Pancreas (tissue), 10 donors: ENCODE measurements at places on chromosomes 5 and 9. TPM values are rescaled to one million over a fixed set of nuclear protein-coding genes. Genes with fewer than 3 reads are reported as not detected.

- no peak for DNase-seq
- no peak overlapping the region for H3K27ac ChIP-seq
- H3K4me3 ChIP-seq = no peak overlapping the region
These were observed 114.6 kb downstream of the MRPL36 start for GRCh38 chr5:1685066-1685465.

- no peaks in the 10 kb centered on the region for H3K27me3 ChIP-seq
- no peak for DNase-seq
- H3K36me3 ChIP-seq = no peaks in the 10 kb centered on the region
- no peak overlapping the region for H3K4me3 ChIP-seq
- H3K27ac ChIP-seq = no peak overlapping the region
These were observed 301.0 kb downstream of the ARL15 start for GRCh38 chr5:54009357-54009756.

DNA sequence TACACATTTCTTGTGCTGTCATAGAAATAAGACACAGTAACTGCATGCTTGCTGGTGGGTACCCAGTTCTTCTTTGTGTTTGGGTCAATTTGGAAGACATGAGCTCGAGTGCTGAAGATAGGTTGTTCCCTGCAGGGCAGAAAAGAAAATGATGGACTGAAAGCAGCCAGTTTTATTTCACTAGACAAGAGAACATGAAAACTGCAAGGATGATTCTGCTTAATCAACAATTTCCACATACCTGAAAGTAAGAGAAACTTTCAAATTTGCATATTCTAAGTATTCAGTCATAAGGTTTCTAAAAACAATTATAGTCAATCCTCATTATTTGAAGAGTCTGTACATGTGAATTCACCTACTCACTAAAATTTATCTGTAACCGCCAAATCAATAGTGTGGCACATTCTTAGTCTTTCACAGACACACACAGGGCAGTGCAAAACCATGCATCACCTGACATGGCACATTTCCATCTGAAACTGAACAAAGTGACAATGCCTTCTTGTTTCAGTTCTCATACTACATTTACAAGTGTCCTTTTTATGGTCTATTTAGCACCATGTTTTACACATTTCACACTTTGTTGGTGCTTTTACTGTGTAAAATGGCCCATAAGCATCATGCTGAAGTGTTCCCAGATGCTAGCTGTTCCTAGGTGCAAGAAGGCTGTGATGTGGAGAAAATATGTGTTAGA, 56.9 kb downstream of the HOMER1 start:
- peaks cover 5% of the 10 kb centered on the region for H3K4me1 ChIP-seq
- no peaks in the 10 kb centered on the region for H3K27me3 ChIP-seq
- no peak overlapping the region for H3K4me3 ChIP-seq

GRCh38 chr5:91141642-91142041, 241.5 kb downstream of the ARRDC3 start:
- peaks cover 3% of the 10 kb centered on the region for H3K4me1 ChIP-seq
- H3K27ac ChIP-seq = no peak overlapping the region
- H3K36me3 ChIP-seq = no peaks in the 10 kb centered on the region
- H3K27me3 ChIP-seq = no peaks in the 10 kb centered on the region
- no peak overlapping the region for H3K4me3 ChIP-seq

DNA sequence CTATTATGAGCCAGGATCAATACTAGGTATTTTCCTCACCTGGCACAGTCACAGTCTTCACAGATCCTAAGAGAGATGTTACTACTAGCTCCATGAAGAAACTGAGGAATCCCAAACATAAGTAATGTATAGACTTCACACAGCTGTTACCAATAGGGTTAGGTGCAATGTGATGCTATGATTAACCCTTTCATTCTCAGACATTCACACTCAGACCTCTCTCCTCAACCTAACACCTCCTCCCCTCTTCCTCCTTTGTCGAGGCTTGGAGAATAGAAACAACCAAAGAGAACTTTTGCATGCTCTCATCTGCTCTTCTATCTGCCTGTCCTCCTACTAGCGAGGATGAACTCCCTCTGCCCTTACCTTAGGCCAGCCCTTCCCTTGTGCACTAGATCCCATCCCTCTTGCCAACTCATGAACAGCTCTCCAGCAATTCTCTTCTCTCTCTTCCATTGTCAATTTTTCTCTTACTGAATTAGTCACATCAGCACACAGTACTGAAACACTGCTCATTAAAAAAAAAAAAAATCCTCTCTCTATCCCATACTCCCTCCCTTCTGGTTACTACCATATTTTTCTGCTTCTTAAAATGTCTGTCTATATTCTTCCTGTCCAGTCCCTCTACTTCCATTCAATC, 47.7 kb downstream of the MAPKAP1 start:
- DNase-seq = no peak
- H3K27ac ChIP-seq = no peak overlapping the region
- no peaks in the 10 kb centered on the region for H3K36me3 ChIP-seq
- no peaks in the 10 kb centered on the region for H3K4me1 ChIP-seq
- H3K27me3 ChIP-seq = no peaks in the 10 kb centered on the region

DNA sequence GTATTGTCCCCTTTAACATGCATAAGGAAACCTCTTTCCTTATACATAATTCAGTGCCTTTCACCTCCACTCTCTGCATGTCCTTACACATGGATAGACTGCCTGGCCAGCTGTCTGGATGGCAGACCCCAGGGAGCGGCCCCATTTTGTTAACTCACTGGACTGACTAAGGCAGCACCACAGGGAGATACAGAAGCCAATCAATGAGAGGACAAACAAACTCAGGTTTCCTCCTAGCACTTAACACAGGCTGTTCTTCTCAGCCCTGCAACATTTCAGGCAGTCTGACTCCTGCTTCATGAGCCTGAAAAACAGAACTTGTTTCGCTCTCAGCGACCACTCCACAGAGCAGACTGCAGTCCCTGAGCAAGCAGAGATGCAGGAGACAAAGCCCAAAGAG, 135.4 kb upstream of the RASEF start:
- H3K4me1 ChIP-seq = no peaks in the 10 kb centered on the region
- no peaks in the 10 kb centered on the region for H3K27me3 ChIP-seq
- H3K36me3 ChIP-seq = no peaks in the 10 kb centered on the region
- DNase-seq = no peak
- no peak overlapping the region for H3K27ac ChIP-seq

DNA sequence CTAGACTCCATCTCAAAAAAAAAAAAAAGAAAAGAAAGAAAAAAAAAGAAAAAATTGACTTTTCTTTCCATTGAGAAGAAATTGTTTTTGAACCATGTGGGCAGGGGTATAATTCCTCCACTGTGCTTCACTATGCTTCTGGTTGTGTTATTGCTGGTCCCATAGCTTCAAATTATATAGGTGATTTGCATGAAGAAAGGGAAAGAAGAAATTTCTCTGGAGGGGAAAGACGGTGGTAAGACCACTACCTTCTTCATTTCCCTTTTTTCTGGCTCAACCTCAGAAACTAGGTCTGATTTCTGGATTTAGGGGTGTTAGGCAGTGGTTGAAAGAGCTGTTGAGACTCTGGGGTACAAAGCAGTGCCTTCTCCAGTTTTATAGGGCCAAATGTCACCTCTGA, 29.3 kb upstream of the HSPB3 start:
- H3K36me3 ChIP-seq = no peaks in the 10 kb centered on the region
- no peak for DNase-seq
- H3K4me3 ChIP-seq = no peak overlapping the region
- no peaks in the 10 kb centered on the region for H3K4me1 ChIP-seq

DNA sequence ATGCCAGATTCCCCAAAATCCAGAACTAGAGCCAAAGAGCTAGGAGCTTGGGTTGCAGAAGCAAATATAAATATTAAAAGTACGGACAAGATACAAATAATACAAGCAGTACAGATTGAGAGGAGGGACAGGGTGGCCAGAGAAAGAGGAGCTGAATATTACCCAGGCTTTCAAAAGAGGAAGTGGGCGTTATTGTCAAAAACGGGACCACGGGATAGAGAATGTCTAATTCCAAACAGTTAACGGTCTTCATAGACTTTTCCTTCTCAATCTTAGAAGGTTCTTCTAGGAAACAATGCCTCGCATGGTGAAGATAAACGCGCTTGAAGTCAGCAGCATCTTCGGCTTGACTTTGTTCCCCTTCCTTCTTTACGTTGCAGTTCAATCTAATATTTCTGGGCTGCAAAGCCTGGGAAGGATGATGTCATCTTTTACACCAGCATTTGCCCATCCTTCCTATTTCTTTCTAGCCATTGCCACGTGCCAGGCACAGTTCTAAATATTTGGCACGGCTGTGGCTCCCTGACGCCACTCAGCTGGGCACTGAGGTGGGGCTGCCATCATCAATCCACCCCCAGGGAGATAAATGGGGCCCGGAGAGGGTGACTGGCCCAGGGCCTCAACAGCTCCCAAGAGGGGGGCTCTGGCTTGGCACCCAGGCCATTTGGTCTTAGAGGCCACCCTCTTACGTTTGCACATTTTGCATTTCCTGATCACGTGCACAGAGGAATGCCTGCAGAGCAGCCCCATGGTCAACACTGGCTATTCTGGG, 16.3 kb upstream of the OLFM1 start:
- H3K27ac ChIP-seq = no peak overlapping the region
- DNase-seq = no peak
- no peaks in the 10 kb centered on the region for H3K36me3 ChIP-seq
- H3K4me3 ChIP-seq = no peak overlapping the region

DNA sequence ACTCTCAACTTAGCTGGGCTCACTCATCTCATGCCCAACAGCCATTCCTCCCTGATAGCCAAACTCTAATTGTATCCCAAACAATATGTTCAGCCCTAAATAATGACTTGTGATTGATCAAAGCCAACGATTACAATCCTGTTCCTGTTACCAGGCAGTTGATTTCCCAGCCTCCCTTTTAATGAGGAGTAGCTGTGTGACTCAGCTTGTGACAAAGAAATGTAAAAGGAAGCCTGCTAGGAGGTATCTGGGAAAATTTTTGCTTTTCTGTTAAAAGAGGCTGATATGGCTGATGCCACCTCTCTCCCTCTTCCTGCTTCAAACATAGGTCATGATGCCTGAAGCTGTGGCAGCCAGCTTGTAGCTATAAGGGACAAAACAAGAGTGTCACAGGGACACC, 19.6 kb upstream of the ENC1 start:
- H3K27me3 ChIP-seq = no peaks in the 10 kb centered on the region
- no peak overlapping the region for H3K27ac ChIP-seq
- H3K36me3 ChIP-seq = no peaks in the 10 kb centered on the region
- no peak for DNase-seq

DNA sequence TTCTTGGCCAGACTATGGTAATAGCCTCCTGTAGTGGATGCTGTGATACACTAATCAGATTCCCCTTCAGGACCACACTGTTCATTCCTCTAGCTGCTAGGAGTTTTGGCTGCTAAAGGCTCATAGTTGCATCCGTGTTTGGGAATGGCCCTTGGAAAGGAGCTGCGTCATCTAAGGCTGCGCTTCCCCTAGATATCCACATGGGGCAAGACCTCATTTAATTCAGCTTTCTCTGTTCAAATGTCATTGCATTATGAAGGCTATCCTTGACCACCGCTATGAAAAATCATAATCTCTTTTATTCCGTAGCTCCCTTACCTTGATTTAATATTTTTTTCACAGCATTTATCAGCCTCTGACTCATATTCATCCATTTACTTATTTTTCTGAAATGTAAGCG, 258.3 kb upstream of the NR4A3 start:
- H3K4me1 ChIP-seq = no peaks in the 10 kb centered on the region
- H3K4me3 ChIP-seq = no peak overlapping the region
- no peak for DNase-seq
- no peaks in the 10 kb centered on the region for H3K36me3 ChIP-seq
- no peak overlapping the region for H3K27ac ChIP-seq
- no peaks in the 10 kb centered on the region for H3K27me3 ChIP-seq

- no peak overlapping the region for H3K4me3 ChIP-seq
- no peak overlapping the region for H3K27ac ChIP-seq
- H3K4me1 ChIP-seq = no peaks in the 10 kb centered on the region
These were observed 16.9 kb downstream of the UBTD2 start for GRCh38 chr5:172266676-172267092.

DNA sequence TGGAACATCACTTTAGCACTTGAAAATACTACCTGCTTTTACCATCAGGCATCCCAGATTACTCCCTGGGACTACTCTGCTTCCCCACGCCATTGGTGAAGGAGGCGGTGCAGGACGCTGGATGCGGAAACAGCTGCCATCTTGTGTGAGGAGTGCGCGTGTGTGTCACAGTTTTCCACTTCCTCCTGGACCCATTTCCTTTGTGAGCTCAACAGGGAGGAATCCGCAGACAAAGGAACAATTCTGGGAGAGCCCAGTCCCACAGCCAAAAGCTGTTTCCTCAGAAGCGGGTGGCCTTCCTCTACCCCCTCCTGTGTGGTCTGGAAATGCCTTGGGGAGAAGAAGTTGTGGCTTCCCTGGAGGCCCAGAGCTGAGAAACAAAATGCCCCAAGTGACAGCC, 16.8 kb downstream of the AFAP1L1 start:
- H3K36me3 ChIP-seq = no peaks in the 10 kb centered on the region
- no peaks in the 10 kb centered on the region for H3K27me3 ChIP-seq
- no peak overlapping the region for H3K4me3 ChIP-seq
- no peaks in the 10 kb centered on the region for H3K4me1 ChIP-seq

GRCh38 chr5:15577831-15578230, 77.9 kb downstream of the FBXL7 start:
- H3K4me1 ChIP-seq = no peaks in the 10 kb centered on the region
- no peak overlapping the region for H3K27ac ChIP-seq
- DNase-seq = no peak
- H3K4me3 ChIP-seq = no peak overlapping the region
- H3K36me3 ChIP-seq = no peaks in the 10 kb centered on the region

GRCh38 chr9:129080298-129080600, 662 bp upstream of the DOLPP1 start:
- peak overlapping the region; percentile 23 for H3K4me3 ChIP-seq
- H3K4me1 ChIP-seq = peaks cover 18% of the 10 kb centered on the region
- no peaks in the 10 kb centered on the region for H3K36me3 ChIP-seq

- no peaks in the 10 kb centered on the region for H3K27me3 ChIP-seq
- H3K27ac ChIP-seq = no peak overlapping the region
- DNase-seq = no peak
- no peak overlapping the region for H3K4me3 ChIP-seq
- no peaks in the 10 kb centered on the region for H3K4me1 ChIP-seq
These were observed 62.0 kb upstream of the ICE1 start for GRCh38 chr5:5360363-5360940.

- H3K4me3 ChIP-seq = no peak overlapping the region
- no peak overlapping the region for H3K27ac ChIP-seq
- no peaks in the 10 kb centered on the region for H3K36me3 ChIP-seq
- no peak for DNase-seq
These were observed 255.1 kb downstream of the MAT2B start for GRCh38 chr5:163760498-163760897.

Gene IL4
- polyA plus RNA-seq = not detected

Gene PCDHGA1
- 0.19 TPM for polyA plus RNA-seq

Gene CD14
- 11.8 TPM for polyA plus RNA-seq

Gene SHC3
- polyA plus RNA-seq = 3.5 TPM

Gene STK32A
- 2.5 TPM for polyA plus RNA-seq
